ENCODE measurements at places on chromosomes 12 and 14.

GRCh38 chr12:71521125-71521524 is 81.5 kb downstream of the LGR5 start:
- DNase-seq = no peak

DNA sequence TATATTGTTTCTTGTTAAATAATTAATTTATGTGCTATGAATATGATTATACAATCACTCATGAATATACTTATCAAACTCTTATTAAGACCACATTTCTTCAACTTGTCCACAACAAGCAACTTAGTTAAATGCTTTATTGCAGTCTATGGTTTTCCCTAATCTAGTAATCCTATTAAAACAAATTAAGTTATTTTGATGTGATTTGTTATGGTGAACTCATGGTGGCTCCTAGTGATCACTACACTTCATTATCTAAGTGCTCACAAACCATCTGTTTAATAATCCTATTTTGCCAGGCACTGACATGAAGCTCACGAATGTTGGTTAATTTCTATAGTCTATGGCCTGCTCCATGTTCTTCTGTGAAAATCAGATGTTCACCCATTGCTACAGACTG is 42.9 kb downstream of the INSM2 start:
- no peak for DNase-seq

GRCh38 chr12:12513416-12514006 is 49.2 kb downstream of the DUSP16 start:
- DNase-seq = no peak

GRCh38 chr14:54674046-54674741 is 107.3 kb downstream of the SAMD4A start:
- DNase-seq = no peak

- no peak for DNase-seq
Measured at GRCh38 chr12:126797525-126797924, 1469.4 kb upstream of the TMEM132C start.
